ENCODE measurements at places on chromosomes 12 and 14.

DNA sequence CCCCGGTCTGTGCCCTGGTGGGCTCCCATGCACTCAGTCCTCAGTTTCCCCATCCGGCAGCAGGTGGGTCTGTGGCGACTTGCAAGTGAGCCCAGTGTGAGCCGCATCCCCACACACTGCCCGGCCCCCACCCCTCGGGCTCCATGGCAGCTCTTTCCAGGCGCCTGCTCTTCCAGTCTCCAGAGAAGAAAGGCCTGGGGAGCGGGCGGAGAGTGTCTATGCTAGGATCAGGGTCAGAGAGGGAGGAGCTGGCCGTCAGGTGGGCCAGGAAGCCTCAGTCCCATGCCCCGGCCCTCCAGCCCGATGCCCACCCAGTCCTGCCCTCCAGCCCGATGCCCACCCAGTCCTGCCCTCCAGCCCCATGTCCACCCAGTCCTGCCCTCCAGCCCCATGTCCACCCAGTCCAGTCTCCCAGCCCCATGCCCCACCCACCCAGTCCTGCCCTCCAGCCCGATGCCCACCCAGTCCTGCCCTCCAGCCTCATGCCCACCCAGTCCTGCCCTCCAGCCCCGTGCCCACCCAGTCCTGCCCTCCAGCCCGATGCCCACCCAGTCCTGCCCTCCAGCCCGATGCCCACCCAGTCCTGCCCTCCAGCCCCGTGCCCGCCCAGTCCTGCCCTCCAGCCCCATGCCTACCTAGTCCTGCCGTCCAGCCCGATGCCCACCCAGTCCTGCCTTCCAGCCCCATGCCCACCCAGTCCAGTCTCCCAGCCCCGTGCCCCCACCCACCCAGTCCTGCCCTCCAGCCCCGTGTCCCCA is 49.2 kb downstream of the FBRSL1 start:
- DNase-seq = no peak

DNA sequence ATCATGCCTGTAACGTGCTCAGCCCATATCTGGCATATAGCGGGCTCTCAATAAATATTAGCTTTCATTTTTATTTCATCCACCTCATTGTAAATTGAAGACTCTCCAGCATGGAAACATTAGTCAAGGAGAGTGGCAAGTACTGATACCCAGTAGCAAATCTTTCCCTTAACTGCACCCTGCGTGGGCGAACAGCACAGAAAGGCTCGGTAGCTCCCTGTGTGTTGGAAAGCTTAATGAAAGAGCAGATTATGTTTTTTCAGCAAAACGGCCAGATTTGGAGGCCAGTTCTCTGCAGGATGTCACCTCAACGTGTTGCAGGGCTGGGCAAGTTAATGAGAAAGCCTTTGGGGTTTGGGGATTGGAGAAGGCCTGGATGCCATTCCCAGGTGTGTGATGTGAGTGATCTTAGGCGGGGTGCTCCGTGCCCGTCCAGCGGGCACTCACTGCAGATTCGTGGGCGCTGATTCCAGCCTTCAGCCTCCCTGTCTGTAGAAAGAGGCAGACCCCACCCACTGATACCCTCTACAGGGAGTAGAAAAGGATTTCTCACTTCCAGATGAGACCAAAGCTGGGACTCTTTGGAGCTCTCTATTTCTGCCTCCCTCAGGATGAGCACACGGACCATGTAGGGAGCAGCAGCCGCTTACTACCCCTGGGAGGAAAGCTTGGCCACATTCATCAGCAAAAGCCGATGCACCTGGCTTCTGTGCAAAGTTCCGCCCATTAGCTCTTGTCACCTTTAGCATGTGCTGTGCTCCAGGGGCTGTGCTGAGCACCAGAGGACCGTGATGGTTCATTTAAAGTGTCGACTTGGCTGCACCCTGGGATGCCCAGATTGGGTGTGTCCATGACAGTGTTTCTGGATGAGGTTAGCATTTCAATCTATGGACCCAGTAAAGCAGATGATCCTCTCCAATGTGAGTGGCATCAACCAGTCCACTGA is 29.1 kb downstream of the C14orf132 start:
- no peak for DNase-seq

GRCh38 chr14:60760644-60761364 is 26.2 kb downstream of the MNAT1 start:
- no peak for DNase-seq

DNA sequence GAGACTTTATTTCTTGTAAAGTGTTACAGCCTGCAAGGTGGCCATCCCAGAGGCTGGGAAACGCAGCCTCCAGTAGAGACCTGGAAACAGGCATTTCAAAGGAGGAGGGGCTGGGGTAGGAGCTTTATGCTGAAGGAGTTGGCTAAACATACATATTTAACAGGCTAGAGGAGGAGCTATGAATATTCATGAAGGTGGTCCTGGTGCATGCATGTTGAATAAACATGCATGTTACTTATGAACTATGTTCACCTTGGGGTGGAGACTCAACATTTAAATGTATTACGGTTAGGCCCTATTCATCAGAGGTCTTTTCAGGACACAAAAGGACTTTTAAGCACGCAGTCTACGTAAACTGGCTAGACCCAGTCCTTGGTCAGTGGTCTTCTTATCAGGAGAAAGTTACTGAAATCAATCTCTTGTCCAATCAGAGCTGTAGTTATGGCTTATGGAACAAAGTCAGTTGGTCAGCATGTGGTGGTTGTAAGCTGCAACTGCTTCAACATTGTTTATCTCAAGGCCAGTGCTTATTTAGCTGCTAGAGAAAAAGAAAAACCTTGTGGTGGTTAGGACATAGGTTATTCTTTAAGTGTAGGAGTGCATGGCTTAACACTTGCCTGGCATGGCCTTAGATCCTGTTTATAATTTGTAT is 11.4 kb upstream of the ARF6 start:
- no peak for DNase-seq

DNA sequence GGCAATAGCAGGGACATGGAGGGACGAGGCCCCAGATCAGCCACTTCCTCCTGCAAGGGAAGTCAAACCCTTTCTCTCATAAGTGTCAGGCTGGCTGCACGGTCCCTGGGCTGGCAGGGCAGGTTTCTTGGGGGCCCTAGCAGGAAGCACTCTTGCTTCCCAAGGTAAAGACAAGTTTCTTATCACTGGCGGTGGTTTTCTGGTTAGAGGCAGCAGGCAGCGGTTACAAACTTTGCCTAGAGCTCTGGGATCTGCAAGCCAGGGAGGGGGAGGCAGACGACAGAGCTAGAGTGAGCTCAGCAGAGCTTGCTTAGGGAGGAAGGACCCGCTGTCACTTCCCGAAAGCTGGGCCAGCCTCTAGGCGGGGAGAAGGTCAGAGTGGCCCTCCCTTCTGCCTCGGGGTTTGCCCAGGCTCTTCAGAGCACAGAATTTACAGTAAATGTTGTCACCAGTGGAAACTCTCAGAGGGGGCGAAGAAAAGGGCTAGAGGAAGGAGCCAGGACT is 20.4 kb downstream of the BATF start:
- DNase-seq = peak; percentile 65

GRCh38 chr14:58774531-58774930 is 136.8 kb downstream of the DACT1 start:
- DNase-seq = no peak

DNA sequence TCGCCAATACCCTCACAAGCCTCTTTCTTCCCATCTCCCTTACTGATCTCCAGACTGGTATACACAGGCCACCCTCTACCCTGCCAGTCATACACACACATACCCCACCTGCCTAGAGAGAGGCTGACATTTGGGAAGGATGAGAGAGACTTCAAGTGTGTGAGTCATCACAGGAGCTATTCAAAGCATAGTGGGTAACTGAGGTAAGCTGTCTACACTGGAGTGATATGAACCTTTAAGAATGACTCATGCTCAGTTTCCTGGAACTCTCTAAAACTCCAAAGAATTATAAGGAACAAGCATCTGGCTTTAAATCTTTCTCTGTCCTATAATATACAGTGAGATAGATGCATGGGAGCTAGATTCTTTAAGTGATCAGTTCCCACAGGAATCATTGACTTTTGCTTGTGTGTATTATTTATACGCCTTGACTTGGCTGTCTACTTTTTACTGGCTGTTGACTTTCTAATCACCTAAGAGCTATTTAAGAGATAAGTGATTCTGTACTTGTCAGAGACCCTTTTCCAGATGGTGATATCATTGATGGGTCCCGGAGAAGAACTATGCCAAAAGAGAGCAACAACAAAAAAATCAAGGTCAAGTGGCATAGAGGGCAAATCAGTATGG is 5.8 kb downstream of the IGF1 start:
- no peak for DNase-seq

- DNase-seq = no peak
Observed at GRCh38 chr14:55301437-55302121, 30.4 kb downstream of the FBXO34 start.

DNA sequence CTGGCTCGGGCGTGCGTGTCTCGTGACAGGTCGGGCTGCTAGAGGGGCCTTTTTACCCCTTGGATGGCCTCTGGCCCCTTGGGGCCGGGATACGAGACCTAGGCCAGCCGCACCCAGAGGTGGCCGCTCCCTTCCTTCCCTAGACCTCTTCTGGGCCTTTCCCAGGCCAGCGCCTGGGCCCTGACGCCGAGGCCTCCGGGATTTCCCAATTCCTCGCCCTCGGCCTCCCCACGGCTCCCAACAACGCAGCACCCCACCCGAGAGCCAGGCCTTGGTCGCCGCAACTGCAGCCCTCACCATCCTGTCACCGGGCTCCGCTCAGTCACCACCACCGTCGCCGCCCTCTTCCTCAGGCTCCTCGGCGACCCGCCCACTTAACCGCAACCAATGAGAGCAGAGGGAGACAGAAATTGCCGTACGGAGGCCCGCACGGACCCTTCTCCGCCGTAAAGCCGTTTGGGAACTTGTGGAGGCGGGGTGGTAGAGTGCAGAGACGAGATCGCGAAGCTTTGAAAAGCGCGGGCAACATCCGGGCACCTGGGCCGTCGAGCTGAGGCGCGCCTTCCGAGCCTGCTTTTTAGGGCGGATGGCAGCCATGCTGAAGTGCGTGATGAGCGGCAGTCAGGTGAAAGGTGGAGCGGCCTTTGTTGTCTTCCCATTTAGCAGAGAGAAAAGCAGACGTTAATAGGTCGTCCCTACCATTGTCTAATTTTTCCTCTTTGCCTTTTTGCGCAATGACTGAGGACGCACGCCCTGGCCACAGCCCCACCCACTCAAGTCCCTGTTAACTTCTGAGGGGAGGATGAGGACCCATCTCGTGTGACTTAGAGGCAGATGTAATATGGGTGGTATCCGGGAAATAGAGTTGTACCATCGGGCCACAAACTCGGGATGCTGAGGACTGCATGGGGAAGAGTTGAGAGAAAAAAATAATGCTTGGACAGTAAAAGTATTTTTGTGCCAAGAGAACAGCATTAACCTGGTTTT is at the start of the genes RAD9B and VPS29:
RAD9B (plus strand) TSS at position 580 of the 987 bp plus-strand sequence; CDS start at position 587, 7 bp downstream.
VPS29 (minus strand) TSS at position 360 of the 987 bp plus-strand sequence; CDS start at position 300, 60 bp downstream.
- peak; percentile 99 for DNase-seq

DNA sequence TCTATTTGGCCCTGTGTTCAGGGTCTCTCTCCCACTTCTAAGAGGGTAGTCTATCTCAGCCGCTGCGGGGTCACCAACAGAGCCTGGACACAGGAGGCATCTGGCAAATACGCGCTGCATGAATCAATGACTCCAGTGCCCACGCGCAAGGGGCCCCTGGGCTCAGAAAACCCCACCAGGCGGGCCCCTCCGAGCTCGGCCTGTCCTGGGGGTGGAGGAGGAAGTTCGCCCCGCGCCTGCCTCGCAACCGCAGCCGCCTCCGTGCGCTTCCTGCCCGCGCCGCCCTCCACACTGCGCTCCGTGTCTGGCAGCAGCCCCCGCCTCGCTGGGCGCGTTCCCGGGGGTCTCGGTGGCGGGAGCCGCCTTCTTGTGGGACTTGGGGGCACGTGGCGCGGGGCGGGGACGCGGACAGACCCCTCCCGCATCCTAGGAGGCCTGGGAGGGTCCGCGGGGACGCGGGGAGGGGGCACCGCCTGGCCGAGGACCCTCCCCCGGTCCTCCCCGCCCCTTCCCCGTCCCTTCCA is 811 bp upstream of the FBRSL1 start:
- DNase-seq = peak; percentile 59

DNA sequence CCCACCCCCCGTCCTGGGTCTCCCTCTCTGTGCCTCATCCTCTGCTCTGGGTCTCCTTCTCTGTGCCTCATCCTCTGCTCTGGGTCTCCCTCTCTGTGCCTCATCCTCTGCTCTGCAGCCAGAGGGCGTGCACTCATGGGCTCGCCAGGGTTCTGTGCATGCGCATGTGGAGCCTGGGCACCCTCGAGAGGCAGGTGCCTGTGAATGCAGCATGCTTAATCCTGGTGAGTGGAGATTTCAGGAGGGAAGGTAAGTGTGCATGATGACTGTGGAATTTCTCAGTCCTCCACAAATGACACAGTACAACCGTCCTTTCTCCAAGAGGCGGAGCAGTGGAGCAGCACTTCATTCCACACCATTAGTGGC is 65.2 kb downstream of the EP400 start:
- no peak for DNase-seq

GRCh38 chr12:130086248-130086647 is 76.0 kb upstream of the FZD10 start:
- DNase-seq = no peak

- no peak for DNase-seq
Observed at GRCh38 chr14:74549588-74549987, 56.0 kb downstream of the ISCA2 start.

DNA sequence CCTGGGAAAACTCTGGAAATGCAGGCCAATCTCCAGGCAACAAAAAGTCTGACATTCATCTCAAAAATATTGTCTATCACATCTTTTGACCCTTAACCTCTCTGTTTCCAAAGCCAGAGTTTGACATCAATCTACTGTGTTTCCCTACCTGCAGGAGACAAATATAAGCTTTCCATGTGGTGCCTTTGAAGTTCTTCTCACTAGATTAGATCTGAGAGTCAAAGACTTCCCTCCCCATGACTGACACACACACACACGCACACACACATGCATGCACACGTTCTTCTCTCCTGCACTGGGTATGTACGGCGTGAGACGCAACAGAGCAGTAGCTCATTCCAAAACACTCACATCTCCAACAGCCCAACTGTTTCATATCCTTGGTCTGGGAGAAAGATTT is 8.1 kb upstream of the ITPR2 start:
- DNase-seq = no peak

GRCh38 chr12:108282676-108283075 is 56.4 kb downstream of the CMKLR1 start:
- no peak for DNase-seq

DNA sequence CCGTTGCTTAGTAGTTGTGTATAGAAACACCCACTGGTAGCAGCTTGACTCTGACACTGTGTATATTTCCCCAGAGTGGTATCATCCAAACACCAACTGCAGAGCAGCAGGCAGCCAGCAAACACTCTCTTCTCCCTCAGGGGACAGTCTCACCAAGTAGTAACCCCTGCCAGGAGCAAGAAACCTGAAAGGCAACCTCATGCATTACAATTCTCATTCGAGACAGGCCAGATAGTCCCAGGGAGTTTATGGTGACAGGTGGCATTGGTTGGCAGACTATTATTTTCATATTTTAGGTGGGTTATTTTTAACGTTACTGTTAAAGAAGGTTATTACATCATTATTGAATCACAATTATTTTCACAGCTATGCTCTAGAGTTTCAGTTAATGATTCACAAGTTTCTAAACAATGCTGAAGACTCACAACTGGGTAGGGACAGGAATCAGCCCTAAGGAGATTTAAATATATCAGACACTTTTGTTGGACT is 222.8 kb downstream of the EGLN3 start:
- no peak for DNase-seq

Measured in effector memory CD4-positive, alpha-beta T cell (primary cell).